ENCODE measurements at places on chromosomes 1 and 21. TPM values are rescaled to one million over a fixed set of nuclear protein-coding genes. Genes with fewer than 3 reads are reported as not detected.
A peak's percentile ranks its signal among the peaks of the same experiment; 100 is the strongest.

GRCh38 chr21:21715266-21715969, 717.2 kb downstream of the NCAM2 start:
- no peak for DNase-seq

DNA sequence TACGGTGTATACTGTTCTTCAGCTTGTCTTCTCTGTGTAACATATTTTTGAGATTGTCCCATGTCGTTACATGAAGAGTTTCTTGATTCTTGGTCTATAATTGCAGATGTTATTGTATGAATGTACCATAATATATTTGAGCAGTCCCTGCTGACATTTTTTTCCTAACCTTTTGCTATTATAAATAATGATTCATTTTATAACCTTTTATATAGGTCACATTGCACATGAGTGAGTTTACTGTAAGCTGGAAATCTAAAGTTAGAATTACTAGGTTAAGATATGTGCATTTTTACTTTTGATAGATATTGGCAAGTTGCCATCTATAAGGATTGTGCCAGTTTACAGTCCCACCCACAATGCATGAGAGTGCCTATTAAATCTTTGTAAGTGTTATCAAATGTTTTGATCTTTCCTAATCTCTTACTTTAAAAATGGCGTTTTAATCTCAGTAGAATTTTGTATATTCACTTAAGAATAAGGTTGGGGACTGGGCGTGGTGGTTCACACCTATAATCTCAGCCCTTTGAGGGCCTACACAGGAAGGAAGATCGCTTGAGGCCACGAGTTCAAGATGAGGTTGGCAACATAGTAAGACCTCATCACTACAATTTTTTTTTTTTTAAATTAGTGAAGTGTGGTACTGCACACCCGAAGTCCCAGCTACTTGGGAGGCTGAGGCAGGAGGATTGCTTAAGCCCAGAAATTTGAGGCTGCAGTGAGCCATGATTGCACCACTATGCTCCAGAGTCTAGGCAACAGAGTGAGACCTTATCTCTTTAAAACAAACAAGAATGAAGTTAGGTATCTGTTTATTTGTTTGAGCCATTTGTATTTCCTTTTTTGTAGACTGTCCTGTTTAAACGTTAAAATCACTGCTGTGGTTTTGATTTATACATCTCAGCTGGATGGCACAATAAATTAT, 36.5 kb downstream of the ZMYM1 start:
- no peak for DNase-seq

- DNase-seq, result no peak
Measured at GRCh38 chr21:18041012-18041411, 203.6 kb upstream of the CHODL start.

- peak; percentile 1 for DNase-seq
Measured at GRCh38 chr1:53642607-53643006, 96.4 kb downstream of the GLIS1 start.

- DNase-seq, result no peak
Measured at GRCh38 chr1:38685388-38685787, 174.2 kb downstream of the RRAGC start.

- no peak for DNase-seq
Measured at GRCh38 chr21:26137379-26138060, 33.0 kb downstream of the APP start.

DNA sequence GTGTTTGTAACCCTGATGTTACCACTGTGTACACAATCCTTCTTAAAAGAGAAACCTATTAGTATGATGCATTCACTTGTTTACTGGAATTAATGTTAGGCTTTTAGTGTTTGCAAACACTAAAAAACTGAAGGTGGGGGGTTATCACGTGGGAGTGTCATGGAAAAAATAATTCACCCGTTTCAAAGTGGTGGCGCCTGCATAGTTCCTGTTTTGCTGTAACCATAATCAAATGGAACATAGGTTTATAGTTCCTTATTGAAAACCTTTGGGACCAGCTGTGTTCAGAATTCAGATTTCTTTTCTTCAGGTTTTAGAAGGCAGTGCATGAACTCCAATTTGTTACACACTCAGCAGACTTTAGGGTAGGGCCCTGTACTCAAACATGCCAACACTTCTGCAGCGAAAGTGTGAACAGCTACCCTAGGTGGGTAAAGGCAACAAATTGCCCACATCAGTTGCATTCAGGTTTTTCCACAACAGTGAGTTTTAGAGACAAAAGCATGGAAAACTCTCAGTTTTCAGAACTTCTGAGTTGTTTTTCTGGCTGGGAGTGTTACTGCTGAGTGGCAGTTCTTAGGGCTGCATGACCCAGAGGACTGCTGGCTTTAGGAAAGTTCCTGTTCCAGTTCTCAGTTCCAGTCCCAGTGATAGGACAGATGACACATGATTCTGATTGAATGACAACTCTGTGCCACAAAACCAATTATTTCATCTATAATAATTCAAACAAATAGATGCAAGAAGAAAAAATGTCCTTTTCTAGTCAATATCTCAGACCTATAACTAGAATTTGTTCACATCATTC, 29.1 kb upstream of the IVNS1ABP start:
- no peak for DNase-seq

TESK2 gene
- total RNA-seq, result 8.2 TPM

ARL8A gene
- total RNA-seq, result 98.0 TPM

LENEP gene
- total RNA-seq, result not detected

CDK18 gene
- 36.6 TPM for total RNA-seq
